Memory B cell (primary cell): ENCODE measurements at places on chromosomes 1 and 21.
A peak's percentile ranks its signal among the peaks of the same experiment; 100 is the strongest.

DNA sequence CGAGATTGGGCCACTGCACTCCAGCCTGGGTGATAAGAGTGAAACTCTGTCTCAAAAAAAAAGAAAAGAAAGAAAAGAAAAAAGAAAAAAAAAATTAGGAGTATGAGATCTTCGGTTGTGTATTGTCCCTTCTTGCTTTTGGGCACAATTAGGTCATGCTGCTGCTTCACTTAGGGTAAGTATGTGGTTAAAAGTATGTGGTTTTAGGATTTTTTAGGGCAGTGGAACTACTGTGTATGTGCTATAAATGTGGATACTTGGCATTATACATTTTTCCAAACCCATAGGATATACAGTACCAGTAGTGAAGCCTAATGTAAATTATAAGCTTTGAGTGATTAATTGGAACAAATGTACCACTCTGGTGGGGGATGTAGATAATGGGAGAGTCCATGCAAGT lies 31.2 kb downstream of the VANGL2 start:
- DNase-seq: no peak

DNA sequence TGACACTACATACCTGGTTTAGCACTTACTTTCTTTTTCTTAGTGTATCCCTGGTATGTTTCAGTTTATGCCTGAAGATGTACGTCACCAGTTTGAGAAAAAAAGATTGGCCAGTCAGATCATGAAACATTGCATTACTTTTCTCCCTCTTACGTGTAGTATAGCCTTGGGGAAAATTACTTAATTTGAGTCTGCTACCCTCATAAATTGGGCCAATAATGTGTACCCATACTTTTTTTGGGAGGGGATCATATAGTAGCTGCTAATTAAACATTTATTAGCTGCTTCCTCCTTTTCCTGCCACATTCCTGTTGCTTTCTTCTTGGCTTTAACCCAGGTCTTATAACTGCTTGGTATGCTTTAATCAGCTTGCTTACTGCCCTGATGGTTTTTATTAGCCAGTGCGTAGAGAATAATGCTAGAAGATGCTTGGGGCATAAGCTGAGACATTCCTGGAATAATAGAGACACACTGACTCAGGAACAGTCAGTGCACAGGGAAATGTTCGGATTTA lies 32.1 kb downstream of the RABGAP1L start:
- DNase-seq: no peak

GRCh38 chr1:101175466-101175865 lies 61.4 kb upstream of the S1PR1 start:
- DNase-seq: no peak

- no peak for DNase-seq
Observed at GRCh38 chr1:93000291-93000690, 39.0 kb upstream of the DIPK1A start.

GRCh38 chr21:36994501-36995158 lies 11.9 kb upstream of the RIPPLY3 start:
- no peak for DNase-seq

- peak; percentile 74 for DNase-seq
Observed at GRCh38 chr1:18907021-18907916, 4.9 kb upstream of the ALDH4A1 start.

DNA sequence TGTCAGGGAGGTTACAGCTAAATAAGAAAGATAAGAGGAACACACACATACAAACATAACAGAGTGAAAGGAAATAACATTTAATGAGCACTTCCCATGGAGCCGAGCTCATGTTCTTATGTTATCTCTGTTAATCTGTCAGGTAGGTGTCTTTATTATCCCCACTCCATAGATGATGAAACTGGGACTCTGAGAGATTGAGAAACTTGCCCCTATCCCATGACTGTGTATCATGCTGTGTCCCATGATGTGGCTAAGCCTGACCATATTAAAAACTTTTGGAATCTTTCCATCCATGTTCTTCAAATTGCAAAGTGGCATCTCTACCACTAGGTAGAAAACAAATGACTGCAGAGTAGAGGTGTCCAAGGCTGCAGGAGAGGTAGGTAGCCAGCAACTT lies 285.2 kb upstream of the SGIP1 start:
- DNase-seq: no peak

DNA sequence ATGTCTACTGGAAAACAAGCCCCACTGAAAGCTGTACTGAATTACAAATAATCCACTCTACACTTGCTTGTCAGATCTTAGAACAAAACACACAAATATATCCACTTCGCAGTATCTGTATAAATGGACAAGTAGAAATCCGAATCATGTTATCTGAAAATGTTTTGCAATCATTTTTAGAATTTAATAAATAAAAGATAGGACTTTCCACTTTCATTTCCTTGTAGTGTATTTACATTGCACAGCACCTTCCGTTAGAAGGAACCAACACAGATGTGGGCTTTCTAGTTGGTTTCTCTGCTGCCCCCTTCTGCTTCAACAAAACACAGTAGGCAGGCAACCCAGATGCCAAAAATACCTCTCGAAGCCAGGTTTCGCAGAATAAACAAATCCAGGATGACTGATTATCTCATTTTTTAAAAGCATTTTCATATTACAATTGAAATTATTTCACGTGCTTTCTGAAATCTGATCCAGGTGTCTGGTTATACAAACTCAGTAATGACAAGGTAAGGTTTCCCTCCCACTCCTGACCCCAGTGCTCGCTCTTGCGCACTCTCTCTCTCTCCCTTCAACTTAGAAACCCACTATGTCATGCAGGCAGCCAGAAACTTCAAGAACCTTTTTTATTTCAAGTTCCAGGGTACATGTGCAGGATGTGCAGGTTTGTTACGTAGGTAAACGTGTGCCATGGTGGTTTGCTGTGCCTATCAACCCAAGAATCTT lies 389.9 kb downstream of the SMYD3 start:
- DNase-seq: peak; percentile 37

DNA sequence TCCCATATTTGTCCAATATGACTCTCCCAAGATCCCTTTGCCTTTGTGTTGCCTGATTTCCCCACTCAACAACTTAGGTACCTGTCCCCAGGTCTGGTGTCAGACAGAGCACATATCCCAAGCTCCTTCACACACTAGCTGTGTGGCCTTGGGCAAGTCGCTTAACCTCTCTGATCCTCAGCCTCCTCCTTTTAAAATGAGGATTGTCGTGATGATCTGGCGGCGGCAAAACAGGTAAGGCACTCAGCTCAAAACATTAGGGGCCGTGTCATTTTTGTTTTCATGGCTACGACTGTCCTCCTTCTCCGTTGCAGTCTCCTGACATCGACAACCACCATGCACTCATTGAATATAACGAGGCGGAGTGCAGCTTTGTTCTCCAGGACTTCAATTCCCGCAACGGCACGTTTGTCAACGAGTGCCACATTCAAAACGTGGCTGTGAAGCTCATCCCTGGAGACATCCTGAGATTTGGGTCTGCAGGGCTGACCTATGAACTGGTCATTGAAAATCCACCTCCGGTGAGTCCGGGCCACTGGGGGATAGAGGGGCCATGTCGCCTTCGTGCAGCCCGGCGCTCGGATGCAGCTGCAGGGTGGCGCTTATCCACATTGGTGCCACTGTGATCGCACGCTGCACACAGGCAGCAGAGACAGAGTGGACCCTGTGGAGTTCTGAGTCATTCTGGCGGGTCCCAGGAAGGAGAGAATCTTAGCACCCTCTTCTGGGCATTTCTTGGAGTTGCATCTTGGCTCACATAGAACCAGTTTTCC lies 25.2 kb downstream of the FHAD1 start:
- no peak for DNase-seq

GRCh38 chr1:119371815-119372214 lies 3.2 kb downstream of the HAO2 start:
- no peak for DNase-seq

DNA sequence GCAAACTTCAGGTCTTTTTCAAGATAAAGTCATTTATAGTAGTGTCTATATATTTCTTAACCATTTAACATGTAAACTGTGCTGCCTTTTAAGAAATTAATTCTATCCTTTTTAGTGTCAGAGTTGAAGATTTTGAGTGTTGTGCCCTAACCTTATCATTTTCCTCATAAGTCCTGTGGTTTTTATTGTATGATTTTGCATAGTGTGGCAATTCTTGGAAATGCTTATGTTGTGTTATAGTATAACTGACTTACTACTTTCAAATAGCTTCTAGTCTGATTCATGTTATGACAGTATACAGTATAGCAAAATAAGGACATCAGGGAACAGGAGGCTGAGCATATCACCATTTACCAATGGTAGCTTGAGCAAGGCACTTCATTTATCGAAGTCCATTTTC lies 99.1 kb downstream of the PTBP2 start:
- no peak for DNase-seq

DNA sequence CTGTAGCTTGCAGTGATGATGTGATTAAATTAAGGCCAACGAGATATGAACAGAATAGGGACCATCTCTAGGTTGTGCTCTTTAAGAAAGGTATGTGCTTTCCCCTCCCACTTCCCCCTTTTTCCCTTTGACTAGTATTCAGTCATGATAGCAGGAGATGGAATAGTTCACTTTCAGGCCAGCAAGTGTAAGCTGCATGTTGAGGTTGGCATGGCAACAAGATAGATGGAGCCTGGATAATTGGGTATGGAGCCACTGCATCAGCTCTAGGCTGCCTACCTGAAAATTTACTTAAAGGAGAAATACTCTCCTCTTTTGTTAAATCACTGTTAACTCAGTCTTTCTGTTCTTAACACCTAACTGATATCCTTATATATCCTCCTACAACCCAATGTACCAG lies 1.5 kb upstream of the CRP start:
- no peak for DNase-seq

- DNase-seq: no peak
Observed at GRCh38 chr1:184210862-184211261, 159.3 kb downstream of the TSEN15 start.
